T-helper 9 cell (primary cell): ENCODE measurements at places on chromosomes 1 and 21.
A peak's percentile ranks its signal among the peaks of the same experiment; 100 is the strongest.

DNA sequence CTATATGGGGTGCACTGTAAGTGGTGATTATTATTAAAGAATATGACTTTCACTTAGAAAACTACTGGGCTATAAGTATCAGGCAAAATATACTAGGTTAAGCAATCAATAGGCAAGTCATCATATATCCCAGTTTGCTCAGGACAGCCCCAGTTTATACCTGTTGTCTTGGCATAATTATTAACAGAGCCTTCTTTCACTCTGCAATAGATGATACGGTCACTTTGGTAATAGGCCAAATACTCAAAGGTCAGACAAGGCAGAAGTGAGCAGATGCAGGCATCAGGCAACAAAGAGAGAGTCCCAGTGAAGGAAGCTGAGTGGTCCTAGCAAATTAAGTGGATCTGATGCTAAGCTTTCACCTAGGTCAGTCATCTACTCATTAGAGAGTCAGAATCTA, 599.9 kb downstream of the LMO4 start:
- no peak for DNase-seq

GRCh38 chr1:113983391-113983790, 4.1 kb downstream of the OLFML3 start:
- DNase-seq: no peak

DNA sequence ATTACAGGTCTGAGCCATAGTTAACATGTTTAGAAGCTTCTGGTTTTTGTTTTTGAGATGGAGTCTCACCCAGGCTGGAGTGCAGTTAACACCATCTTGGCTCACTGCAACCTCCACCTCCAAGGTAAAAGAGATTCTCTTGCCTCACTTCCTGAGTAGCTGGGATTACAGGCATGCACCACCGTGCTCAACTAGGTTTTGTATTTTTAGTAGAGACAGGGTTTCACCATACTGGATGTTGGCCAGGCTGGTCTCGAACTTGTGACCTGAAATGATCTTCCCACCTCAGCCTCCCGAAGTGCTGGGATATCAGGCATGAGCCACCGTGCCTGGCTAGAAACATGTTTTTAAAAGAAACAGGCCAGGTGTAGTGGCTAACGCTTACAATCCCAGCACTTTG, 10.5 kb downstream of the NDUFS5 start:
- no peak for DNase-seq

DNA sequence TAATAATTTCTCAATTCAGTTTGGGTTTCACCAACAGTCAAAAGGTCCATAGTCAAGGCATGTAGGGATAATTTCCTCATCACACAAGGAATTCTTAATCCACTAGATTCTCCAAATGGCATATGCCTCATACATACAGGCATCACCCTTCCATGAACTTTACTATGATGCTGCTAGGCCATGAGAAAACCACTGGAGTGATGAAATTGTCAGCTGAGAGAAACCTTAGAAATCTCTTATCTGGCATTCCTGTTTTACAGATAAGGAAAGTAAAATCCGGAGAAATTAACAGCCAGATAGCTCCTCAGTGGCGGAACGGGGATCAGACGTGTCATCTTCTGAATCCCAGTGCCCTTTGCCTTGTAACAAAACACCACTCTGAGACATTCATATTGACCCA, 274.4 kb downstream of the NTNG1 start:
- no peak for DNase-seq

DNA sequence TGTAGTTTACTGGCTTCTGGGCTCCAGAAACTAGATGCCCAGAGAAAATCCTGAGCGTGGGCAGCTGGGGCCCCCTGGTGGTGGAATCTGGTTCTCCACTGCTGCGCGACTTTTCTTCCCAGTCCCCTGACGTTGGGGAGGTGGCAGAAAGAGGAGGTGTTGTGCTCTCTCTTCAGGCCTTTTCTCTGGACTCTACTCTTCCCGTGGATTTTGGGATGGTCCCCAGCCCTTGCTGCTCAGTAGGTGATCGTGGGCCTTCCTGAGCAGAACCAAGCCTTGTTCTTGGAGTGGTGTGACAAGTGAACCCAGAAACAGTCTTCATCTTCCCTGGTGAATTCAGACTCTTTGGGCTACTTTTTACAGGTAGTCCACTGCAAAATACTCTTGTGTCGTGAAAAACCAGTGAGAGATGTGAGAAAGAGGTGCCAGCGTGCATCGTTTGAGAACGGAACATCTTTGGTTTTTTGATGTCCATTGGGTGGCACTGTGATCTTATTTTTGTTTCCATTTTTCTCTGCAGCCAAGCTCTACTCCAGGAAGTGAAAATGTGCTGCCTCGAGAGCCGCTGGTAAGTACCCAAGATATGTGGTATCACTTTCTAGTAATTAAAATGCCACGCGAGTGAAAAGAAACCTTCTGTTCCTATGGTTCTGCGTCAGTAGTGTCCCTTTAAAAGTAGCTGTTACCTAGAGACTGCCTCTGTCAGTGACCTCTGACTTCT, 20.2 kb downstream of the PEX14 start:
- peak; percentile 76 for DNase-seq

- no peak for DNase-seq
Measured at GRCh38 chr1:103948526-103948925, 198.8 kb downstream of the AMY1C start.

- DNase-seq: peak; percentile 62
Measured at GRCh38 chr1:206551986-206552326, 44.6 kb downstream of the RASSF5 start.

GRCh38 chr1:200929530-200930278, 35.0 kb downstream of the INAVA start:
- no peak for DNase-seq

- no peak for DNase-seq
Measured at GRCh38 chr1:67705735-67706453, 20.9 kb downstream of the GADD45A start.

- no peak for DNase-seq
Measured at GRCh38 chr1:36116901-36117300, 8.1 kb downstream of the COL8A2 start.

GRCh38 chr1:210325026-210325670, 3.6 kb upstream of the HHAT start:
- DNase-seq: no peak

GRCh38 chr1:233632436-233632835, 18.5 kb downstream of the KCNK1 start:
- DNase-seq: no peak

DNA sequence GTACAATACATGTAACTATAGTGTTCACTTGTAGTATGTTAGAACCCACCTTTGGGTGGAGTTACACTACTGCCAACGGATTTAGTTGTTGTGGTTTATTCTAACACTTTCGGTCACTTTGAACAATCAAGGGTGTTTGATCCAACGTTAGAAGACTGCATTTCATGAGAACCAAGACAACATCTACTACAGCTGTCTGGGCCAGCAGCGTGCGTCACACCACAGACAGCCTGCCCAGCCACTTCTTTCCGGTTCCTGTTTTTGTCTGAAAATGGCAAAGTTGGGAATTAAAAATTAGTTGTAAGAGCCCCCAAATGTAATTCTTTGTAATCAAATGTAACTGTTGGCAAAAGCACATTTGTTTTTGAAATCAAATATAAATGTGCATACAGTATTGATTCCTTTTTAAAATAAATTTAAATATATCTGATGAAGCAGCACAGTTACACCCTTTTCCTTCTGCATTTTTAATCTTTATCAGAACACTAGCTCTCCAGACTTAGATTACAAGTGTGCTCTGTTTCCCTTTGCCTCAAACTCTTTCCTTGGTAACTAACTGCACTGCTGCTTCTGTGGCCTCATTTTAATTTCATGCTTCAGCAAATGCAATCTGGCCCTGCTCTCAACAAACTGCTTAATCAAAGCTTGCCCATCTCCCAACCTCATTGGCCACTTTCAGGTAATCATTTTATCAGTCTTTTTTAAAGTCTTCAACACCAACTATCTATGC, 86.6 kb upstream of the DPH5 start:
- peak; percentile 60 for DNase-seq

DNA sequence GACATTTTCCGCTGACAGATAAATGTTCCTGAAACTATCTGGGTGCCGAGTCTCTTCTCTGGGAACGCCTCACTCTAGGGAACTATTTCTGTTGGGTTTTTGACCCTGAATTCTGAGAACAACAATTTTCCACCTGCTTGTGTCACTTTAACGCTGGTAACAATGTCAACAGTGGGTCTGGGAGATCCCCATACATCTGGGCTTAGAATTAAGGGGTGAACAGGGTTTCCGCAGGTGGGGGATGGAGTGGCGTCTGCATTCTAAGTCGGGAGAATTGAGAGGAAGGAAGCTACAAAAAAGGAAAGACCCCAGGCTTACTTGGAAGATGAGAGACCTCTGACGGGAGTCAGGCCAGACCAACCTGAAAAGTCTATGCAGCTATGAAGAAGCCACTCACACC, 8.7 kb downstream of the CD247 start:
- DNase-seq: no peak

- no peak for DNase-seq
Measured at GRCh38 chr1:243501002-243501401, 245.2 kb downstream of the SDCCAG8 start.

DNA sequence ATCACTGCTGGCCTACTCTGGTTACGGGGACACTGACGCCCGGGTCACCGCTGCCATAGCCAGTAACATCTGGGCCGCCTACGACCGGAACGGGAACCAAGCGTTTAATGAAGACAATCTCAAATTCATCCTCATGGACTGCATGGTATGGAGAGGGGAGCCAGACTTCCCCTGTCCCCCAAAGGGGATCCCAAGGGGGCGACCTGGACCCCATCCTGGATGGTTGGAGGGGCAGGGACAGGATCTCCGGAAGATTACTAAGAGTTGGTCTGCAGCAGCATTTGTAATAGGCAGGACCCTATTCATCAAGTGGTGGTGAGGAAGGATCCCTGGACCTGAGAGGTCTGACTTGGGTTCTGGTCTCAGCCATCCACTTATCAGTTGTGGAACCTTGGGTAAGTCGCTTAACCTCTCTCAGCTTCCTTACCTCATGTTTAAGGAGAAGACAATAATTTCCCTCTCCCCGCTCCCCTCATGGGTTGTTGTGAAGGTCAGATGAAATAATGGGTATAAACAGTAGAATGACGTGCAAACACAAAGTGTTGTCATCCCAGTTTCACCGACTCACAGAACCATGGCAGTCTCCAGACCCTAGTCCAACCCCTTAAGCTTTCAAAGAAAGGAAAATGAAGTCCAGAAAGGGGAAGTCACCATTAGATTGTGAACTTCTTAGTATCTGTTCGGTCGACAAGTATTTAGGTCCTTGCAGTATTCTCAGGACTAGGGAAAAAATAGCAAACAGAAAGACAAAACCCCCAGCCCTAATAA, 883 bp downstream of the LAMTOR2 start:
- no peak for DNase-seq

DNA sequence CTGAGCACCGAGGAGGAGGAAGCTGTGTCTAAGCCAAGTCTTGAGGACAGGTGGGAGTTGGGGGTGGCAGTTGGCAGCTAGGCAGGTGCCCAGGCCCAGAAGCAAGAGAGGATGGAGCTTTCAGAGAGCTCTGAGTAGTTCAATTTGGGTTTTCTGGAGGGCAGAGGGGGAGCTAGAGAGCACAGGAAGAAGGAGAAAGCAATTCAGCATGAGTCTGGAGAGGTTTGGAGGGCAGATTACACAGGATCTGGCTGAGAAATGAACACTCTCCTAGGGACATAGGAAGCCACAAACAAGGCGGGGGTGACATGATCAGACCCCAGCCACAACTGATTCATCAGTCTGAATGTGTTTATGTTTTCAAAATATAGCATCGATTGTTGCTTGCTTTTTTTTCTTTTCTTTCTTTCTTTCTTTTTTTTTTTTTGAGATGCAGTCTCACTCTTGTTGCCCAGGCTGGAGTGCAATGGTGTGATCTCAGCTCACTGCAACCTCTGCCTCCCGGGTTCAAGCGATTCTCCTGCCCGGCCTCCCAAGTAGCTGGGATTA, 23.8 kb downstream of the PTPRF start:
- DNase-seq: no peak

DNA sequence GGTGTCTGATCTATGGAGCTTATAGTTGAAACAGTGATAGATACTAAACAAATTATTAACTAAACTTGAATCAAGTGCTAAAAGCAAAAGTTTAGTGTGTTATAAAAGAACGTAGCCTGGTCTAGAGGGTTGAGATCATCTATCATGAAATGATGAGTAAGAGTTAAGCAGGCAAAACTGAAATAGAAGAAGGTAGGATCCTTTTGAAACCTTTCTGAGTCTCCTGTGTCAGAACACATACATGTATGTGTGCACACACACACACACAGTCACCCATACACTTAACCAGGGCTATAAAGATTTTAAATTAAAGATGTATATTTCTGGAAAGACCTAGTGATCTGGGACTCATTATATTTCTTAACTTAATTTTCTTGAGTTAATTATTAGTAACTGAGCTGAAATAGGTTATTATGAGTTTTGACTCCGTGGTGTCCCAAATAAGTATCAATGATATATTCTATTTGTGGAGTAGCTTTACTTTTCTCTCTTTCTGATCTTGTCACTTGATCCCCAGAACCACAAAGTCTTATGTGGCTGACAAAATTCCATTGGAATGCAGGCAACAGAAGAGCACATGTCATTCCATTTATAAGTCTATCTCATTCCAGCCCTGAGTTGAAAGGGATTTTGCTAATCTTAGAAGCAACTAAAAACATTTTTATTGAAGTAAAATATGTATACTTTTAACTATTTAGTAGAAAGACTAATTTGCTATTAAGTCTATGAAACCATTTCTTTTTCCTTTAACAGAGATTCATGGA, 70.7 kb downstream of the PRRX1 start:
- no peak for DNase-seq

DNA sequence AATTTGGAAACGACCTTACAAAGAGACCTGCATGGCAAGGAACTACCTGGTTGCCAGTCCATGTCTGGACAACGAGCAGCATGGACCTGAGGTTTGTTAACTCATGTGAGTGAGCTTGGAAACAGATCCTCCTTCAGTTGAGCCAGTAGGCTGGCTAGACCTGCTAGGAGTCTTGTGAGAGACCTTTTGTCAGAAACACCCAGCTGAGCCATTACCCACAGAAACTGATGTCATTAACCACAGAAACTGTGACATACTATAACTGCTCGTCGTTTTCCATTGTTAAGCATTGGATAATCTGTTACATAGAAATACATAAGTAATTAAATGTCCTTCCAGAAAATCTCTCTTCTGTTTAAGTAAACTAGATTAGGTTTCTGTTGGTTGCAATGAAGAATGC, 211.1 kb upstream of the C21orf91 start:
- DNase-seq: no peak
